Left cardiac atrium (tissue), 4 donors: ENCODE measurements at places on chromosomes 16 and 17. TPM values are rescaled to one million over a fixed set of nuclear protein-coding genes. Genes with fewer than 3 reads are reported as not detected.

GRCh38 chr17:1959871-1960544 lies 65.1 kb downstream of the RTN4RL1 start:
- DNase-seq = no peak

Gene ZNF19
- 3.5 TPM for total RNA-seq

- no peak for DNase-seq
Observed at GRCh38 chr16:22843856-22844255, 29.9 kb downstream of the HS3ST2 start.

Gene VMO1
- 0.81 TPM for total RNA-seq

Gene PHF12
- 18.8 TPM for total RNA-seq

Gene CORO7
- total RNA-seq = 19.5 TPM

Gene ADAD2
- total RNA-seq = 0.59 TPM

DNA sequence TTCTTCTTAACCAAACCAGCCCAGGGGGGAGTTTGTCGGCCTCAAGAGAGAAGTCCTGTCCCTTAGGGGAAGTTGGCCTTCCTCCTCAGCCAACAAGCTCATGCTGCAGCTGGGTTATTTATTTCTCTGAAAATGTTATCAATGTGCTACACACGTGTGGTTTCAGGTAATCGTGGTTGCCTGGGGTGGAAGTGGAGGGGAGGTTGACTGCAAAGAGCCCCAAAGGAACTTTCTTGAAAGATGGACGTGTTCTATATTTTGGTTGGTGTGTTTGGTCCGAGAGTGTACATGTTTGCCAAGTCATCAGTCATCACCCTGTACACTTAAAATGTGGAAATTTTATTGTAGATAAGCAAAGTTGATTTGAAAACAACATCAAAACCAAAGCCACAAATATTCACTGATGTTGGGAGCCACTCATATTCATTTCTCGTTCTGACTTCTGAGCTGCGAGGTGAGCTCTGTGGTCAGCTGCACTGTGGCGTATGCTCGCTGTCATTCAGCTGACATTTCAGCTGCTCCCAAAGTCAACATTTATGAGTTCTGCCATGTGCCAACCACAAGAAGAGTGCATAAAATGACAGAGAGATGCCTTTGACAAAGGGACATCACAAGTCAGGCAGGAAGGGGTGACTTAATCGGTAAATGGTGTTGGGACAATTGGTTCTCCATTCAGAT lies 26.5 kb upstream of the ADGRG1 start:
- DNase-seq = no peak

Gene JPH3
- total RNA-seq = 0.05 TPM

GRCh38 chr17:28726226-28726626 lies at the start of gene TLCD1:
Gene TLCD1, minus strand, starts transcription at chr17:28726233. Its CDS starts 136 bp downstream, at chr17:28726097.
- peak; percentile 79 for DNase-seq

- no peak for DNase-seq
Observed at GRCh38 chr16:49019081-49019633, 262.5 kb downstream of the CBLN1 start.
